ENCODE measurements at places on chromosomes 4 and X.

GRCh38 chr4:74258963-74259362 lies 49.3 kb upstream of the EPGN start:
- no peak for DNase-seq

- DNase-seq: no peak
Measured at GRCh38 chr4:41747230-41748055, 1.1 kb downstream of the PHOX2B start.

- no peak for DNase-seq
Measured at GRCh38 chr4:155017426-155017825, 191.0 kb upstream of the NPY2R start.

GRCh38 chr4:47675806-47676205 lies 162.1 kb downstream of the CORIN start:
- no peak for DNase-seq

DNA sequence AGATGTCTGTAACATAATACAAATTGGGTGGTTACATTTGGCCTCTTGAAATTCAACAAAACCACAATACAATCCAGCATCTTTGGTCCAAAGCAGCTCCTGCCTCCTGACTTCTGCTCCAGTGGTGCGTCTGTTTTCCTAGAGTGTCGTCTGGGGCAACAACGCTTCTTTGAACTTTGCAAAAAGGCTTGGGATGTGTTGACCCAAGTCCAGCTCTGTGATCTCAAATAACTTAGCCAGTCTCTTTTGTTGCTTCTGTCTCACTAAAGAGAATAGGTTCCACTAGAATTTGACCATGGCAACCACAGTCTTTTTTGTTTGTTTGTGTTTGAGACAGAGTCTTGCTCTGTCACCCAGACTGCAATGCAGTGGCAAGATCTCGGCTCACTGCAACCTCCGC lies 324.0 kb downstream of the DHRSX start:
- no peak for DNase-seq

- DNase-seq: no peak
Measured at GRCh38 chrX:53882331-53882730, 161.9 kb downstream of the PHF8 start.

GRCh38 chrX:66005830-66006449 lies 33.9 kb downstream of the VSIG4 start:
- DNase-seq: no peak

DNA sequence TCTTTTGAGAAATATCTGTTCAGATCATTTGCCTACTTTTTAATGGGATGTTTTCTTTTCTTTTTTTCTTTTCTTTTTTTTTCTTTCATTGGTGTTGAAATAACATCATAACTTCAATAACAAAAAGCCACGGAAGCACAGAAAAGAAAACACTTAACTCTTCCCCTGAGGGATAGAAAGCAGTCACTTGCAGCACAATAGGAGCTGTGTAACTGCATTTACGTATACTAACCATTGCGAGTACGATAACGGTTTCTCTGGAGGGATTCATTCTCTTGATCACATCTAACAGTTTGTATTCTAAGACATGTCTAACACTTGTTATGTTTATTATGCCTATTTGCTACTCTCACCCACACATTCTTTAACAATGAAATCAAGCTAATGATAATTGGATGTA lies 27.3 kb downstream of the C4orf46 start:
- no peak for DNase-seq

GRCh38 chr4:113394108-113394729 lies 344.8 kb downstream of the ANK2 start:
- DNase-seq: no peak

DNA sequence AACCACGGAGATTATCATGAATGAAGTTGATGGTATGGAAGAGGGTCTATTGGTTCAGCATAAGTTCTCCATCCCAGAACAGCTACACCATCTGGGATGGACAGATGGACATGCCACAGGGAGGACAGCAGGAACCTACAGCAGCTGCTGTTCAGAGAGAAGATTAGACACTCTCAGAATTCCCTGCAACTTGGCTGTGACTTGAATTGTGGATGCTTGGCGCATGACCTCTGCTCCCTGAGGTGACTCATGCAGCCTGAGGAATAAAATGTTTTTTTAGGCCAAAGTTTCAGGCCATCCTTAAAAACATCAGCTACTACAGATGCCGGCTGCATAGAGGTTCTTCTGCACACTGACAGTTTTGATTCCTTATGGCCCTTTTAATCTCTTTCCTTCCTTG lies 97.3 kb downstream of the RS1 start:
- no peak for DNase-seq

GRCh38 chr4:174107746-174108354 lies 175.6 kb downstream of the FBXO8 start:
- no peak for DNase-seq

GRCh38 chr4:174005422-174005821 lies 278.0 kb downstream of the FBXO8 start:
- DNase-seq: no peak

DNA sequence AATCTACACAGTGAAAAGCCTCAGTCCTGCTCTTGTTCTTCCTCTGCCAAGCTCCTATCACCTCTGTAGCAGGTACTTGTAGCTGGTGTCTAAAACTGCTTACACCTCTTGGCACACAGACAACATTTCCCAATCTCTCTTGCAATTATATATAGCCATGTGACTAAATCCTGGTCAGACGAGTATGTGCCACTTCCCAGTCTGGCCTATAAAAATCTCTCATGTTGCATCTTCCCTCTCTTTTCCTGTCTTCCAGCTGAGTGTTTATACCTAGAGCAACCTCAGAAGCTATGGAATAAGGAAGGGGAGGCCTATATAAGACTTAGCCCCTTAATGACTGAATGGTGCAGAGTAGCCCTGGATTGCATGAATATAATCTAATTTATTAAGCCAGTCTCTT lies 105.8 kb downstream of the RNF150 start:
- no peak for DNase-seq

- DNase-seq: no peak
Measured at GRCh38 chr4:77650787-77651186, 45.2 kb downstream of the CXCL13 start.

DNA sequence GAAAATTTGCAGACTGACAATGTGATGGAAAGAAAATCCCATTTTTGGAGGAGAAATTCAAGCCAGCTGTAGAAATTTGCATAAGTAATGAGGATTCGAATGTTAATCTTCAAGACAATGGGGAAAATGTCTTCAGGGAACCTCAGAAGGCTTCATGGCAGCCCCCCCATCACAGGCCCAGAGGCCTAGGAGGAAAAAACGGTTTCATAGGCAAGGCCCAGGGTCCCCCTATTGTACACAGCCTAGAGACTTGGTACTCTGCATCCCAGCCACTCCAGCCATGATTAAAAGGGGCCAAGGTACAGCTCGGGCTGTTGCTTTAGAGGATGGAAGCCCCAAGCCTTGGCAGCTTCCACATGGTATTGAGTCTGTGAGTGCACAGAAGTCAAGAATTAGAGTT lies 303.6 kb upstream of the PCDH7 start:
- no peak for DNase-seq

- no peak for DNase-seq
Measured at GRCh38 chr4:142449771-142450373, 396.2 kb downstream of the INPP4B start.

GRCh38 chr4:118947095-118947494 lies 58.4 kb downstream of the SYNPO2 start:
- no peak for DNase-seq

GRCh38 chrX:25207803-25208475 lies 192.2 kb upstream of the ARX start:
- DNase-seq: no peak

DNA sequence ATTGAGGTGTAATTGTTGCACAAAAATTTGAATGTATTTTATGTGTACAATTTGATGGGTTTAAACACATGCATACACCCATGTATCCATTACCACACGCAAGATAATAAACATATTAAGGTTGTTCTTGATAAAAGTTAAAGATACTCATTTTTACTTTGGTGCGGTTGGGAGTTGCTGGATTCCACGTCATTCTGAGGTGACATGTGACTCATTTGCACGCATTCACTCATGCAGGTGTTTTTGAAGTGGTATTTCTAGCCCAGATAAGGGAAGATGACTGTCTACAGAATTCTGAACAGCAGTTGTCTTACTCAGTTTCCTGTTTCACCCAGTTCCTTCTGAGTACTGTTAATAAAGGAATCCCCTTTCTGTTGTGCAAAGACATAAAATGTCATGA lies 142.0 kb downstream of the RTL3 start:
- DNase-seq: no peak

DNA sequence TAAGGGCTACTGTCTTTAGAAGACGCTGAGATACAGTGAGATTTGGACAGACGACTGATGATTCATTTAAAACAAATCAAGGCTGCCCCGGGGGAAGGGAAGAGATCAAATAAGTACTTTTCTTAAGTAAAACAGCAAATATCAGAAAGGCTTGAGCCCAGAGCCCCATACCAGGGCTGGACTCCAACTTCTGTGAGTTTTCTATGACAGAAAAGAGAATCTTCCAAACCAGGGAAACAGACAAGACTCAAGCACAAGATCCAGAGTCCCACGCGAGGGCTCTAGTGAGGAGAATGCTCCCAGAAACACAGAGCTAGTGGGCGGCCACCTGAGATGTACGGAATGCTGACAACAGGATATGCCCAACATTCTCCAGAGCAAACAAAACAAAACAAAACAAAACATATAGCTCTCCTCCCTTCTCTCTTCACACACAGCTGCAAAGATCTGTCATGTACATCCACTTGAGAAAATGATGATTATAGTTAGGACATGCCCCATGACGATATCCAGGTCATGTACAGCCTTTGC lies 13.1 kb downstream of the ACSL1 start:
- DNase-seq: no peak

DNA sequence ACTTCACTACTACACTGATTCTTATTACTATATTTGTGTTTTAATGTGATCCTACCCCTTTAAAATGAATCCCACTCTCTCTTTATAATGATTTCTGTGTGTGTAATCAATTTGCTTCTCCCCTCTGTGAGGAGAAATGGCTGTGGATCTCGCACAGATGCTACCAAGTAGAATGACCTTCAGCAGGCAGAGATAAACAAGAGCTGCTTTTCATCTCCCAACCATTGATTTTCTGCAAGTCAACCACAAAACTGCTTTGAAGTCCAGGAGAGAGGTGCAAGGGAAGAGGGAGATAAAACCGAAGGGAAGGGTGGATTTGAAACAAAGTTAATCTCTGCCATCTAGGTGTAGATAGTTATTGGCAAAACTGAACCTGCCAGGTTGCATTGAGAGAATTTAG lies 141.6 kb downstream of the NPNT start:
- no peak for DNase-seq

- DNase-seq: peak; percentile 46
Measured at GRCh38 chr4:56821381-56822243, at the start of gene SPINK2. Gene SPINK2 (minus strand): TSS chr4:56821701. CDS start chr4:56821662, 39 bp downstream.

- no peak for DNase-seq
Measured at GRCh38 chr4:177484613-177485021, 42.4 kb upstream of the AGA start.

DNA sequence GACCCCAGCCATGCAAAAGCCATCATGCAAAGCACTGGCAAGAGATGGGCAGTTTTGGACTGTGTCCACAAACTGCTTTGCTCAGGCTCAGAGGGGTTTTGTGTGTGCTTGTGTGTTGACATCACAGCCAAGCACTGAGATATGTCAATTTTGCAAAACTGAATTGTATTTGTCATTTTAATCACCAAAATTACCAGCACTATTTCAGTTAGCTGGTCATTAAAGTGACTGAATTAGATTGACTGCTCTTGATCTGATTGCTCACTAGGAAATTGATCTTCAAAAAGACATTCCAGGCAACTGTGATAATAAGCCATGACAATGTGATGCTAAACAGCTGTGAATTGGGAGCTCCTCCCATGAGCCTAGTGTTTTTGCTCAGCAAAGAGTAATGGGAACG lies 337.3 kb upstream of the GNPDA2 start:
- no peak for DNase-seq

DNA sequence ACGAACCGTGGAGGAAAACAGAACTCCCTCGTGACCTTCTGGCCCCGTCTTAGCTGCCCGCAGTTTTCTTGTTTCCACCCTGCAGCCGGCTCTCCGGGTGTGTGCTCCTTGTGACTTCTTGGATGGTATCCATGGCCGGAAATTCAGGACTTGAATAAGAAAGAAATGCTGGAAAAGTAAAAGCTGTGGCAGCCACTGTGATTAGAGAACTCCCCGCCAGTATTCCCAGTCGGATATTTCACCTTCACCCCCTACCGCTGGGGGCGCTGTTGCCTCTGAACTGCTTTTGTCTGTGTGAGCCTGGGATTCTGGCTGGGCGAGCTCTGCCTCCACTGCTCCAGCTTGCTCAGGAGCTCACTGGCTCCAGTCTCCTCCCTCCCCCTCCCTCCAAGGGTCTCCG lies 41.5 kb upstream of the CYP4V2 start:
- DNase-seq: no peak

DNA sequence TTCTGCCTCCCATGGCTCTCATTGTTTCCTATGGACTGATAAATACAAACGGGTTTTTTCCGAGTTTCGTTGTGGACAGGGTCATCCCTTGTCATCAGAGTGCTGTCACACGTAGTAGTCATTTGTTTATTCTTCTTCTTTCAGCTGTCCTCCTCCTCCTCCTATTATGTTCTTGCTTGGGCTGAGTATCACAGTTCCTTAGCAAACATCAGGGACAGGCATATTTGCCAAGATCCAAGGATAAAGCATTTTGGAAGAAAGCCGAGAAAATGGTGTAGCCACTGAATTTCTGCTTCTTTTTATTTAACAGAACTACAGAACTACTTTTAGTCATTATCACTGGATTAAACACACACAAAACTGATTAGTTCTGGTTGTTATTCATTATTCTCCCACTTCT lies 167.9 kb downstream of the MAML3 start:
- DNase-seq: no peak

- DNase-seq: no peak
Measured at GRCh38 chr4:158758703-158759102, 10.1 kb upstream of the FNIP2 start.

- no peak for DNase-seq
Measured at GRCh38 chr4:186037692-186038658, 31.0 kb upstream of the TLR3 start.

GRCh38 chr4:37220685-37221084 lies 23.9 kb upstream of the NWD2 start:
- DNase-seq: no peak

GRCh38 chrX:84487365-84488353 lies 14.6 kb downstream of the HDX start:
- no peak for DNase-seq

DNA sequence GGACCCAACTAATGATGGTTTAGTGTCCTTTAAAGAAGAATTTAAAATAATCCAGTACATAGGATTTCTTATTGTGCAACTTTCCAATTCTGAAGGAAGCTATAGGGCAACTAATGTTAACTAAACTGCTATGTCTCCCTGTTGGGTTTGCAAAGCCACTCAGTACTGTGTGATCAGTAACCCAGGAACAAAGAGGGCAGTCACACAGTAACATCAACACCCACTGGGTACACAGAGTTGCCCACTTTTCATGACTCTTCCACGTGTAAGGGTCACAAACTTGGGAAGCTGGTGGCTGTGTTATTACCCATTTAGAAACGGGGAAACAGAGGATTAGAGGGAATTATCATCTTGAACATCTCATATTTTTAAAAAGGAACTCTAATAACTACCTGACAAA lies 555.0 kb upstream of the DIPK2B start:
- no peak for DNase-seq

Measured in stimulated activated CD8-positive, alpha-beta memory T cell treated with anti-CD3 and anti-CD28 coated beads, Interleukin-2, amount 100 ng/mL, for 48 hours (primary cell).